HAP-1 (cell line): ENCODE measurements at places on chromosomes 16 and 17.

DNA sequence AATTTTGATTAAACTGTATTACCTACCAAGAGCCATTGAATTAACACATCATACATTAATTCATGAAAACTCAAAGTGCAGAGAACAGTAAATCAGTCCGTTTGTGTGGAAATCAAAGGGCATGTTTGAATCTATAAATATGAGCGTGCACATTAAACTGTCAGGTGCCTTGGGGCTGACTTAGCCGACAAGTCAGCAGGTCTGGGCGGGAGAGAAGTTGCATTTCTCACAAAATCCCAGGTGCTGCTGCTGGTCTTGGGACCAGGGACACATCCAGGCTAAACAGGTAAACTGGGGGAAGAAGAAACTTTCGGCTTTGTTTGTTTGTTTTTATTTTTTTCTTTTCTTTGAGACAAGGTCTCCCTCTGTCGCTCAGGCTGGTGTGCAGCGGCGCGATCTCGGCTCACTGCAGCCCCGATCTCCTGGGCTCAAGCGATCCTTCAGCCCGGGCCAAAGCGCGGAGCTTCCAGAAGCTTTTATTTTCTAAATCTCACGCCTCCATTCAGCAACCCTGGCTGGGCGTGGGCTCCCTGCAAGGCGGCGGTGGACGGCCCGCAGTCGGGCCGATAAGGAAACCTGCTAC, 213.9 kb downstream of the MRTFB start:
- DNase-seq: no peak

DNA sequence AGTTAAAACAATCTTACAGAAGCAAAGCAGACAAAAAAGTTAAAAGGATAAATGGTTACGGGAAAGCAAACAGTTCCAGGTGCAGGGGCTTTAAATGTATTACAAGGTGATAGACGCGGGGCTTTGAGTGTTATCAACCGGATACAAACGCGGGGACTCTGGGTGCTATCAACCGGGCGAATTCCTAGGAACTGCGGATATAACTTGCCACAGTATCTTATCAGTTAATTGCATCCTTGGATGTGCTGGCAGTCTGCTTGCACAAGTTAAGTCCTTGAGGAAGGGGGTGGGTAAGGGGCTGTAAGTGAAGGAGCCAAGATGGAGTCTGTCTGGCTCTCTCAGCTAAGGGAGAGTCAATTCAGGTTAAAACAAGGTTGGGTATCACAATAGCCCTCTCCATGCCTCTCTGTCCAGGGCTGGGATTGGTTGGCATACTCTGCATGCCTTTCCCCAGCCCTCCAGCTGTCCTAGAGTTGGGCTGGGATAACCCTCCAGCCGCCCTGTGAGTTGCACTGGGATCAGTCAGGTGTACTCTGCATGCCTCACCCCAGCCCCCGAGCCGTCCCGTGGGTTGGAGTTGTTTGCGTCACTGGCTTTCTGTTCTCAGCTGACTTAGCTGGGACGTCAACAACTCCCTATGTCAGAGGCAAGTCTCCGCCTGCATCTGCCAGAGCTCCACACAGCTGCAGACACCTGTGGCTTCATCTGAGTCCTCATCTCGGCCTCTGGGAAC, 40.9 kb downstream of the TMEM235 start:
- no peak for DNase-seq

DNA sequence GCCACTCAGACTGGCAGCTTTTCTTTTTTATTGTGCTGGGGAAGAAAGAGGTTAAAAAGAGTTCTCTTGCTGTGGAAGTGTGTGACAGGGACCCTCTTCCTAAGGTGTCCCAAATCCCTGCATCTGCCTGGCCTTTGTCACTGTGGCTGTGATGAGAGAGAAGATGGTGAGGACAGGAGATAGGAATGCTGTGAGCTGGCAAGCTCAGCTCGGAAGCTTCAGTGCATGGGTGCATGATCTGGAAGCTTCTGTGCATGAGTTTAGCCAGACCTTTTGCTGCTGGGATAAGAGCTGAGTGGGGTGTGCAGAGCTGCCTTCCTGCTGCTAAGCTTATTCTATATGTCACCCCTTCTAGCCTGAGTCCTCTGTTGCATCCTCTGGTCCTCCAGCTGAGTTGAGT, 103.3 kb upstream of the CACNG3 start:
- no peak for DNase-seq

DNA sequence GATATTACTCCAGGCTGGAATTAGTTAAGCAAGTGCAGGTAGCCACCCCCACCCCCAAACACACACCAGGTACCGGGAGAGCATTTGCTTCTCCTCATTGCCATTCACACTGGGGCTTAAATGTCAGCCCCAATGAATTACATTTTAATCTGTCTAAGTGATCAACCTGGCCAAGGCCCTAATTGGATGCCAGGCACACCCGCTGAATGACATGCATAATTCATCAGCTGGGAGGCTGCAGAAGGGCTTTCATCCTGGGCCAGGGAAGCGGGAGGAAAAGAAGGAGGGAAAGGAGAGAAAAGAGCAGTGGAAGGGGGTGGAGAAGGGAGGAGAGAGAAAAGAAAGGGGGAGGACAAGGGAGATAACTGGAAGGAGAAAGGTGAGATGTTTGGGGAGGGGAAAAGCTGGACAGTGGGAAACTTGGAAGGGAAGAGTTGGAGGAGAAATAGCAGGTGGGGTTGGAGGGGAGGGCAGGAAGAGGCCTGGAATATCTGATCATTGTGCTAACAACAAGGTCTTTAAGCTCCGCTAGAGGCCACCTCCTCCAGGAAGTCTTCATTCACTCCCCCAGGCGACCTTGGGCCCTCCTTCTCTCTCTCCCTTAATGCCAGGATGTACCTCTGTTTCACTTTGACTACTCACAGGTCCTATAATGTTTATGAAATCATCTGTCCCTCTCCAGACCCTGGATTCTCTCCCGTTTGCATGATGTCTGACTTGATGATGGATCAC, 40.1 kb upstream of the CES5A start:
- no peak for DNase-seq

DNA sequence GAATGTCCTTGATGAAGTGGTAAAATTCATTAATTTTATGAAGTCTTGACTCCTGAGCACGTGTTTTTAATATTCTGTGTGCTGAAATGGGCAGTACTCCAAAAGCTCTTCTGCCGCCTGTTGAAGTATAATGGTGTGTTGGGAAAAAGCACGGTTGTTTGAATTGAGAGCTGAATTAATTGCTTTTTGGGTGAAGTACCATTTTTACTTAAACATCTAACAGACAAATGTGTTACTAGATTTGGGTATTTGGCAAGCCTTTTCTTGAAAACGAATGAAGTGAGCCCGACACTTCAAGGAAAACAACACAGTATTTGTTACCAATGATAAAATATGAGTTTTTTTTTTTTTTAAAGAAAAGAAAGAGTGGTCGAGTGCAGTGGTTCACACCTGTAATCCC, 22.5 kb downstream of the WWP2 start:
- DNase-seq: no peak

DNA sequence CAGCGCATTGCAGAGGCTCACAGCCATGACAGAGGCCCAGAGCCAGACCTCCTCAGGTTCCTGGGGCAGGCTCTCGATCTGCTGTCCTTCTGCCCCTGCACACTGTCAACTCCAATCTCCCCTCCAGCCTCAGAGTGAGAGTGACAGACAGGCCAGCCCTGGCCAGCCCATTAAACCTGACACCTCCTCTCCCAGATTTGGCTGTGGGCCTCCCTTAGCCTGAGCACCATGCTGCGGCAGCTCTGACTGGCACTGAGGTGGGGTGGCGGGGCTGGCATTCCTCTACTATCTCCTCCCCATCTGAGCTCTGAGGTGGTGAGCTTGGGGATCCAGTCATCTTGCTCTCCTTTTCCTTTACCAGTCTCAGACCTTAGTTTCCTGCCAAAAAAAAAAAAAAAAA, 15.5 kb upstream of the C1QL1 start:
- no peak for DNase-seq

GRCh38 chr17:79892457-79893241, 53.4 kb upstream of the CBX4 start:
- DNase-seq: no peak

GRCh38 chr16:51152691-51153576, 1.9 kb upstream of the SALL1 start:
- no peak for DNase-seq

- DNase-seq: no peak
Observed at GRCh38 chr17:76441686-76442340, 11.1 kb downstream of the UBE2O start.

DNA sequence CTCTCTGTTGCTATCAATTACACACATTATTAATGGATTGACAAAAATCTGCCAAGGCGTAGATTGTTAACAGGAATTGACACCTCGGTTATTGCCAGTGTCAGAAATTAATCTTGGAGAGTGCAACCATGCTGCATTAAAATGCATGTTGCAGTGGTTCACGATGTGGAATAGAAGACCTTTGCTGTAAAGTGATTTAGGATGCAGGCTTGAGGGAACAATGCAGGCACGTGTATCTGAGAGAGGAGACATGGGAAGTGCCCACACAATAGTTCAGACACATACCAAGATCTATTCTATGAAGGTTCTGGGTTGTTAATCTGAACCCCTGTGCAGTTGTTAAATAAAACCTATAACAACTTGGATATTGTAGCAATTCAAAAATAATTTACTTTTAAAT, 1032.8 kb upstream of the CDH8 start:
- DNase-seq: peak; percentile 48

DNA sequence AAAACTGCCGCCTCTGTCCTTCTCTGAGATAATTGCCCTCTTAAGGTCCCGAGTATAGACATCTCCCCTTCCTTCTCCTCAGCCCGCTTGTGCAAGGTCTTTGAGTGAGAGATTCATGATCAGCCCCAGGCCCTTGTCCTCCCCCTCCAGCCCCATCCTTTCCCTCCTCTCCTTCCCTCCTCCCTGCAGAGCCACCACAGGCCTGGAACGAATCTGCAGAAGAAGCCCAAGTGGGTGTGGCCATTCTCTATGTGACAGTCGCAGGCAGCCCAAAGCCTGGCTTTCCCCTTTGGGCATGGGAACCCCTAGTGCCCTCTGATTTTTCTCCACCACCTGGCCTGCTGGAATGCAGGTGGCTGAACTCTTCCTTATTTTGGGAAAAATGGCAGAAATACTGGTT, 7.2 kb upstream of the NDRG4 start:
- DNase-seq: no peak
